K562 (cell line): ENCODE measurements at places on chromosomes 7 and 10. TPM values are rescaled to one million over a fixed set of nuclear protein-coding genes. Genes with fewer than 3 reads are reported as not detected.

GALNT17 gene
- total RNA-seq = 0.11 TPM in 1 of 2 replicates, not detected in the other

CRYGN gene
- total RNA-seq = not detected in 2 replicates

TUBB8 gene
- total RNA-seq = not detected in 2 replicates

GRCh38 chr7:12683678-12684585 is 3.5 kb upstream of the ARL4A start:
- no peak for DNase-seq

DNA sequence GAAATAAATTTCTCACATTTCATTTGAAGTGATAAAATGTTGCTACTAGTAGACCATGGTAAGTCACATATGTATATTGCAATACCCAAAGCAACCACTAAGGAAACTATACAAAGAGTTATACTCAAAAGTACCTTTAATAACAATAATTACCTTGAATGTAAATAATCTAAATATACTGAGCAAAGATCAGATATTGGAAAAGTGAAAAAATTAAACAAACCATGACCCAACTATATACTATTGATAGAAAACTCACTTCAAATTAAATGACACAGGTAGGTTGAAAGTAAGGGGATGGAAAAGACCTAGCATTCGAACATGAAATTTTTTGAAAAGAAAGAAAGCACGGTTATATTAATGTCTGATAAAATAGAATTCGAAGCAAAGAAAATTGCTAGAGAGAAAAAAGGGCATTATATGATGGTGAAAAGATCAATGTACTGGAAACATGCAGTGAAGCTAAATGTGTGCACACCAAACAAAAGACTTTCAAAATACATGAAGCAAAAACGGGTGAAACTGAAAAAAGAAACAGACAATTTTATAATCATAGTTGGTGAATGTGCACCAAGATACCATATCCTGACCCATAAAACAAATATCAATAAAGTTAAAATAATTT is 29.1 kb downstream of the TFPI2 start:
- no peak for DNase-seq

- DNase-seq = no peak
Observed at GRCh38 chr10:70562036-70562755, 40.3 kb downstream of the PRF1 start.

DNA sequence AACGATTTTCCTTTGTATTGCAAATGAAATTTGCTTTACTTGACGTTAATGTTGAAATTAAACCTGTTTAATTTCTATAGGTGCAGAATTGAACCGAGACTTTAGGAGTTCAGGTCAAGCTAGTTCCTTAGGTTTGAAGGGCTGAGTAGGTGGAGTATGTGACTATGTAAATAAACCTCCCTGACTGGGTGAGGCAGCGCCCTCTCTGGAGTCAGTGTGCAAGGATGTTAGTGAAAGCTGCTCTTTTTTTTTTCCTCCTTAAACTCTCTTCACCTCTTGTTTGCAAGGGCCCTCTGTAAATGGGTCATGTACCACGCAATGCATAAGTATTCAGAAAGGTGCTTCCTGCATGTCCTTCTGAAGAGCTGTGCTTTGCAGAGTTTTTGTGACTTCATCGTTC is 33.8 kb downstream of the GALNT17 start:
- no peak for DNase-seq
